Stimulated activated CD4-positive, alpha-beta T cell treated with anti-CD3 and anti-CD28 coated beads, Interleukin-4, amount 100 ng/mL, for 48 hours (primary cell): ENCODE measurements at places on chromosomes 1 and 21.

- no peak for DNase-seq
Observed at GRCh38 chr21:25424634-25425033, 182.6 kb downstream of the MRPL39 start.

DNA sequence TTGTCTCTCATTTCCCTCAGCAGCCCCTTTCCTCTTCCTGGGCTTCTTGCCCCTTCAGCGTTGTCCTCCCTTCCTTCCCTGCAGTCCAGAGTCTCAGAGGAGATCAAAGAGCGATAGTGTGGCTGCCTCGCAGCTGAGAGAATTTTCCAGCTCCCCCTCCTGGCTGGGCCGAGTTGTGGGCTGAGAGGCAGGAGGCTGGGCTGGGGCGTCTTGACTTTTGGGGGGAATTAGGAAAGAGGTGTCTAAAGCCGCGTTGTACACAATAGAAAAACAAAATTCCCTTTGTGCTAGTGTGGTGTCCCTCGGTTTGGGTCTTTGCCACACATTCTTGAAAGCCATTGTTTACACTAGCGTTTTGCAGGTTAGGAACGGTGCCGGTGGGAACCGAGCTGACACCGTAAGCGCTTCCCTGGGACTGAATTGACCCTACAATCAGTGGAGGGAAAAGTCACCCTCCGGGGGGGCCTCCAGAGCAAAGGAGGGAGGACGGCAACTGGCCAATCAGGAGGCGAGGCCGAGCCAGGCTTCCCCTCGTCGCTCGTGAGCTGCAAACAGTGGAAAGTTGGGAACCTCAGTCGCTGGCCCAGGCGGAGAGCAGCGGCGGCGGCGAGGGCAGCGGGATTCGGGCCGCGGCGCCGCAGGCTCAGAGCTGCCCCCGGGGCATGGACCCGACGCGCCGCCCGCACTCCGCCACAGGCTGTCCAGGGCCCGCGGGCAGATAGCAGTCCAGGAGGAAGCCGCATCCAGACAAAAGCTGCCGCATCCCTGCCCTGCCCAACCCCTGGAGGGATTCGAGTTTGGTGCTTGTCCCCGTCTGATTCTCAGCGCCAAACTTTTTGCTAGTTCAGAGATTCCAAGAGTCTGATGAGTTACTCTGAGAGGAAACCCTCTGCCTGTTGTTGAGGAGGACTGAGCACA is at the start of gene HMCN1:
HMCN1 (plus strand) TSS at position 574 of the 918 bp plus-strand sequence. CDS start 389 bp downstream, outside the sequence.
- DNase-seq = no peak

DNA sequence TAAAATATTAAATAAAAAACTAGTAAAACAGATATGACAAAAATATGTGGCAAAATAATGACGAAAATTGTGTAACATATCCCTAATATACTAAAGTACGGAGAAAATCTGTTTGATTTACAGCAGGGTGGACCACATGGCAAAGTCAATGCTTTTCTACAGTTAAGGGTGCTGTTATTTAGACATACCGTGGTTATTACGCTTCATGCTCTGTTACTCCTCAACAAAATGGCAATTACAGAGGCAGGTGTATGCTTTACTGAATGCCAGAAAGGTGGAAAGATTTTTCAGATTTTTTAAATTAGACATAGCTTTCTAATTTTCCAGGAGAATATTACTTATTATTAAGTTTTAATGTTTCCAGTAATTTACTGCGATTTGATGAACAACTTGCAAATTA is 343.9 kb upstream of the DPYD start:
- DNase-seq = no peak

GRCh38 chr1:41573194-41573593 is 88.7 kb upstream of the EDN2 start:
- no peak for DNase-seq

- no peak for DNase-seq
Observed at GRCh38 chr21:37405629-37406028, 39.1 kb downstream of the DYRK1A start.

GRCh38 chr1:79845936-79846335 is 839.4 kb upstream of the ADGRL4 start:
- DNase-seq = no peak

GRCh38 chr21:46157987-46158451 is 2.6 kb upstream of the FTCD start:
- no peak for DNase-seq

DNA sequence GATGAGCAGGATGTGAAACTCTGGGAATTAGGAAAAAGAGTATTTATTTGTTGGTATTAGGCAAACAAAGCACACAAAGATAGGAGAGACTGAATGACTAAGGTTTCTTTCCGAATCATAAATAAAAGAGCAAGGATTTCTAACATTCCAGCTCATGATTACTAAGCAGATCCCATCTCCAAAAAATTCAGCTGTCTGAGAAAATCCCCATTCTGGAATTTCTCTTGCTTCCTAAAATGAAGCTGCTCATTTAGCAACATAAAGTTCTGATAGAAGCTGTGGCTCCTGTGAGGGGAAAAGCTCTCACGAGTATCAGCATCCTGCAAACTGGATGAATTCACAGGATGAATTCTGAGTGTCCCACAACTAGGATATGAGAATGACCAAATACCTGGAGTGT is 6.7 kb upstream of the SH2D5 start:
- no peak for DNase-seq

DNA sequence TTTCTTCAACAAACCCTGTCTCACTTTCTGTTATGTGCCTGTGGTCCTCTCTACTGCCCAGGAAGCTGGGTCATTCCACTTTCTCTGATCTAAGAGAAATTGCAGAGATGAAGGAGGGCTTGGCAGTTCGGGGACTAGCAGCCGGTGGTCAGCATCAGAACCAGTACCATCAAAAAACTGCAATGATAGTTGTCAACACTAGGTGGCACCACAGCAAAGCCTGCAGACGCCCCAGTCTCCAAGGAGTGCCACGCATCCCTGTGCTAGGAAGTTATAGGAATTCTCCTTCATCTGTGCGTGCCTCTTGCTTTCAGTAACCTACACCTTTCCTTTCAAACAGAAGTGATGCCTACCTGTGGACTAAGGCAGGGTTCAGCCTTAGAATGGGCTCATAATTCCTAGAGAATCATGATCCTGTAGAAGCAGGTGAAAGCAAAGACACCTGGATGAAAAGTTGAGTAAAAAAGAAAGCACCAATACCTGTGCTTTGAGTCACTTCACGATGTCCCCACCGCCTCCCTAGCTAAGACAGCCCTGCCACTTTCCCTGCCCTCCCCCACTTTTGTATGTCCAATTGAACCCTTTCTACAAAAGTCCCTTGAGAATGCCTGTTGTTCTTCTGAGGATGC is 129.2 kb downstream of the ADAMTS1 start:
- DNase-seq = no peak
